Ammon's horn (tissue), 1 donor: ENCODE measurements at places on chromosomes 13 and 19.

GRCh38 chr19:49129238-49129583, 9.9 kb downstream of the PPFIA3 start:
- DNase-seq, result no peak

DNA sequence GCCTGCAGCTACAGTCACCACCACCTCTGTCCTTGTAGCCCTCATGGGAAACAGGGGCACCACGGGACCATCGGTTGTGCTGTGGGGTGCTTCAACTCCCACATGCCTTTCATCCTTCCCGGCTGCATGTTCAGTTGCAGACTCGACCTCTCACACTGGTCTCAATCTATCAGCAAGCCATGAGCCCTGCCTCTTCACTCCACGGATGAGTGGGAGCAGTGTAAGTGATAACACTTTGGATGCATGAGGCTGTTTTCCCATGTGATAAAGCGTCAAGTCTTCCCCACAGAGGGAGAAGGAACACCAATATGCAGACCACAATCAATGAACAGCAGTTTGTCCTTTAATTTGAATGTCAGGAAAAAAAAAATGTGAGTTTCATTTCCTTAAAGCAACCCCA, 12.2 kb downstream of the SERP2 start:
- no peak for DNase-seq

DNA sequence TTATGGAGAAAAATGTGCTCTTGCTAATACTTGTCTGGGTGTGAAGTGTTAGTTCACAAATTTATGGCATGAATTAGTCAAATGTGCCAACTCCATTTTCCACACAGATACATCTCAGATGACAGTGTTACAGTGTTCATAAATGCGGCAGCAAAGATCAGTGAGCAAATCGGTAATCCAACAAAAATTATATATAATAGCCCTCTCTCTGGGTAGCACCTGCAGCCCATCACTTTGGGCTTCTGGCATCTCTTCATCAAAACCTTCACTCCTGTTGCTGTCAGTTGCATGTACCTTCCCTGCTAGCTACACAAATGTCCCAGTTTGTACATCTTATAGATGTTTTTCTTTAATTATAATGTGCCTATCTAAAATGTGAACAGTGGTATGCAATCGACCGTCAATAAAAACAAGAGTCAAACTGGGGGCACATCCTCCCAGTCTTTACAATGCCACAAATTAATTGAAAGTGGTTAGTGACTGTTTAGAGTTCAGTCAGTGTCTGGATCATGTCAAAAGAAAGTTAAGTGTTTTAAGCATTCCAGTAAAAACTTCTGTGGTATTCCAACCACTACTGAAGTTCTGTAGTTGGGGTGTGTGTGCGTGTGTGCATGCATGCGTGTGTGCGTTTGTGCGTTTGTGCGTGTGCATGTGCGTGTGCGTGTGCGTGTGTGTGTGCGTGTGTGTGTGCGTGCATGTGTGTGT, 448.9 kb downstream of the DCT start:
- DNase-seq, result no peak

DNA sequence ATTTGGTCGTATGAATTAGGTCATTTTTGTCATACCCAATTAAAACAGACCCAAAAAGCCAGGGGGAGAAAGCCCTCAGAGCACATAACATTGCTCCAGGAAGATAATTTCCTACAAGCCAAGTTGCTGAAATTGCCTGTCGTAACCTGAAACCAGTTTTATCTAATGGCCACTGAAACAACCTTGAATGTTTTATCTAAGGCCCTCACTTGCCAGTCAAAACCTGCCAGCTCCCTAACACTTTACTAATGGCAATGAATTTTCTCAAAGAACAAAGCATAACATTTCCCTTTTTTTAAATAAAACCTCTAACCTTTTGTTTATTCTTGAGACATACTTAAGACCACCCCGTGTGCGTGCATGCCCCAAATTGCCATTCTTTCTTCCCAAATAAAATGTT, 496.2 kb upstream of the KLHL1 start:
- no peak for DNase-seq

- DNase-seq, result no peak
These were observed 12.0 kb downstream of the TMTC4 start for GRCh38 chr13:100662468-100663211.

DNA sequence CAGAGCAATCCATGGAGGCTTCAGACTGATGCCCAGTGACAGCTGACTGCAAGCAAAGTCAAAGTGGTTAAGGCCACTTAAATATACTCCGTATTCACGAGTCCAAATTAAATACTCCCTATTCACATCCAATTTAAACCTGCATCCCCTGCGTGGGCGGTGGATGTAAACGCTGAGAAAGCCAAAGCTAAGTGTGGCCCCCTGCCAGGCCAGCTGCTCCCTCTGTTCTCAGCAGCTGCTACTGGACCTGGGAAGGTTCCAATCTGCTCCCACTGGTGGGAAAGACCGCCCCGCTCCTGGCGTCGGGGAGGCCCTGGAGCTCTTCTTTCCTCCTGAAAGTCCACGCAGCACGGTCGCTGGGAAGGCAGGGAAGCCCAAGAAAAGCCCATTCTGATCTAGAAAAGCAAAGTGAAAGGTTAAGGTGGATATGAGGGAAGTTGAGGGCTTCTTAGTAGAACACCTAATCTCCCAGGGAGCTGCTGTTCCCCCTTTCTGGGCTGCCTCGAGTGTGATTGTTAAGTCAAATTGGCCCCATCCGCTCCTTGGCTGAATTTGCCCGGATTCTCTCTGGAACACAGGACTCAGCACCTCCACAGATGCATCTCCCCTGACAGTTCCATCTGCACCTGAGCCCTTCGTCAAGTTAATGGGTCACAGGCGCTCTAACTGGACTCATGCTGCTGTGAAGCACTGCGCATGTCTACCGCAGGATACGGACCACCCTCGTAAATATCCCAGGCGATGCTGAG, 205.5 kb downstream of the USP12 start:
- DNase-seq, result peak; percentile 23

DNA sequence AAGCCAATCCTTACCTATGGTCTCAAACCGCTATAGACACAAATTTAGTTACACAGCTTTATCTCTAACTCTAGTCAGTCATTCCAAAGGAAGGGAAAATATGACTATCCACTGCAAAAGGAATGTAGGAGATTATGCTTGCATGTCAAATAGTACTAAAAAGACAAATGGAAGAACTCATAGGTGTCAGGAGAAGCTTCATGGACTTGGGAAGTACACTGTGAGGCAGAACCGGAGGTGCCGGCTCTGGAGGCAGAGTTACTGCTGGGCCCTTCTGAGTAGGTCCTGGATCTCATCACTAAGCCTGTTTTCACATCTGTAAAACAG, 97.5 kb downstream of the FOXO1 start:
- DNase-seq, result no peak

DNA sequence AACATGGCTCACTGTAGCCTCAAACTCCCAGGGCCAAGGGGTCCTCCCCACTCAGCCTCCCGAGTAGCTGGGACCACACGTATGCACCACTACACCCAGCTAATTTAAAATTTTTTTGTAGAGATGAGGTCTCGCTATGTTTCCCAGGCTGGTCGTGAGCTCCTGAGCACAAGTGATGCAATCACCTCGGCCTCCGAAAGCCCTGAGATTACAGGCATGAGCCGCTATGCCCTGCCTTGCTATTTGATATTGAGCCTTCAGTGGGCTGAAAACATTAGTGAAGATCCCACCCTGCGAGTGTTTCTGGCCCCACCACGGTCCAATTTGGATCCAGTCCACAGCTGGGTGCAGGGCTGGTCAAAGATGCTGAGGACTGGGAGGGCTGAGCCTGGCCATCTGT, 65.9 kb downstream of the TRPM4 start:
- DNase-seq, result no peak

DNA sequence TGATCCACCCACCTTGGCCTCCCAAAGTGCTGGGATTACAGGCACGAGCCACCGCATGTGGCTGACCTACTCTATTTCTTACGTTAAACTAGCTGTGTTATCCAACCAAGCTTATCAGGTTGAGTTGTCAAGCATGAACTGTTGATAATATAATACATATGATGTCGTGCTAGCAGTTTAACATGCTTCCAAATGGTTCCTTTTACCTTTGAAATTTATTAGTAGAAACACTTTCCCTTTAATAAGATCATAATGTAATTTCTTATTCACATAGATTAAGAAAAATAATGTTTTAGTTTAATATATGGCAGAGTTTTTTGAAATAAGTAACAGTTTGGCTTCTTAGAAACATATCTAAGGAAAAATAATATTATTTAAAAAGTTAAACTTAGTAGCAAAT, 34.4 kb upstream of the VWA8 start:
- DNase-seq, result no peak

- no peak for DNase-seq
These were observed 525.9 kb downstream of the GPC6 start for GRCh38 chr13:93752541-93752940.

DNA sequence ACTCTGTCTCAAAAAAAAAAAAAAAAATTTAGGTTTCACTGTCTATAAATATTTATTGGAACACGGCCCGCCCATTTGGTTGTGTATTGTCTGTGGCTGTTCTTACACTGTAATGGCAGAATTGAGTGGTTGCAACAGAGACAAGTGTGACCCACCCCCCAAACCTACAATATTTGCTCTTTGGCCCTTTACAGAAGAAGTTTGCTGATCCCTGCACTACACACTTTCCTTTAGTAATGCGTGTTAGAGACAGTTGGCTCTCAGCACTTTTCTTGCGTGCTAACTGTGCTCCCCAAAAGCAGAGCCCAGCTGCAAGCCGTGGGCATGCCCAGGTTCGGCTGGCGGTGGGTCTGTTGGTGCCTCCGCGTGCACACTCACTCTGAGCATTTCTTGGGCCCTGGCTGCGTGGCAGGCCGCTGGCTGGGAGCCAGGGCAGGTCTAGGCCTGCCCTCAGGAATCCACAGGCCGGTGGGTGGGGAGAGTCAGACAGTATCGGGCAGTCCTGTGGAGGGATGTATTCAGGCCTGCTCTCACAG, 72.6 kb downstream of the SIPA1L3 start:
- DNase-seq, result no peak

GRCh38 chr13:41053384-41053826, 7.9 kb upstream of the WBP4 start:
- no peak for DNase-seq

GRCh38 chr13:85266331-85266730, 532.9 kb downstream of the SLITRK6 start:
- no peak for DNase-seq

GRCh38 chr13:112510002-112510780, 77.8 kb downstream of the TUBGCP3 start:
- DNase-seq, result peak; percentile 68

DNA sequence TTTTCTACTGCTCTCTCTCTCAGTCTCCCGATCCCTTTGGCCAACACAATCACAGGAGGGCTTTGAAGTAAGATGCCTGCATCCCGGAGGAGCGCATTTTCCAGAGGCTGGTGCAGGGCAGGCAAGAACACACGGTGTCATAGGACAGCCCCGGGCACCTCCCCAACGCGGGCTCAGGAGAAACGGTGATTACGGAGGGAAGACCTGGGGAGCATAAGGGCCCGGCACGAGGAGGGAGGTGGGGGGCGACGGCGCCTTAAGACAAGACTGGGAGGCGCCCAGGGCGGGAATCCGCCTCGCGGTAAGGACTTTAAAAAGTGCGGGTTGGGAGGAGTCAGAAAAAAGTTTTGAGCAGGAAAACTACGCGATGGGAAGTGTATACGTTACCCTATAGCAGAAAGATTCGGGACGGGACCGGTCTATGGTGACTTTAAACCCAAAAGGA, 18.7 kb upstream of the ZNF888 start:
- DNase-seq, result no peak

GRCh38 chr19:45876411-45877197, 9.3 kb downstream of the IRF2BP1 start:
- DNase-seq, result no peak

DNA sequence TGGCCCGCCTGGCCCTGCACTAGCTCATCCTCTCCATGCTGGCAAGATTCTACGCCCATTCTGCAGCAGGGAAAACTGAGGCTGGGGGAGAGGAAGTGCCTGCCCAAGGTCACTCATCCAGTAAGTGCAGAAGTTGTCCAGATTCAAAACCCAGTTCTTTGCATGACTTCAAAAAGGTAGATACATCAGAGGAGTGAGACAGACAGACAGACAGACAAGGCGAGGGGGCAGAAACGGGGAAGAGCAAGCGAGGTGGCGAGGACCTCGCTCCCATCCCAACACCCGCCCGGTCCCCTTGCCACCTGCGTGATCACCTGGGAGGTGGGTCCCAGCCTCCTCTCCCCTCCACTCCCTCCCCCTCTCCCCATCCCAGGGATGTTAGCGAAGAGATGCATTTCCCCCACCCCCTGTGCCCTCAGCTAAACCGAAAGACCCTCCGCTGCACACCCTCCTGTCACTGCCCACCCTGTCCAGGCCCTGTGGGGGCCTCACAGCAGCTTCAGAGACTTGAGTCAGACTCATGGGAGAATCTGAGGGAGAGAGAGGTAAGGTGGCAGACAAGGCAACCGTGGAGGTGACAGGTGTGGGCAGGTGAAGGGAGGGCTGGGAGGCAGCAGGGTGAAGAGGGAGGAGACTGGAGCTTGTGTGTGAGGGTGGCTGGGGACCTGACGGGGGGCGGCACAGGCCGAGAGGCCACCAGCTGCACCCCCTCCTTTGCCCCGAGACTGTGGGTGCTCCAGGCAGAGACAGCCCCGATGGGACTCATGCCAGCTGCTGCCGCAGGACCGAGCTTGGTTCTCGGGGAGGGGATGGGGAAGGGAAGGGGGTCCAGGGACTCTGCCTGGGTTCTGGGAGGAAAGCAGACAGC, 18.9 kb downstream of the LRRC4B start:
- no peak for DNase-seq
